ENCODE measurements at places on chromosomes 16 and 17.

DNA sequence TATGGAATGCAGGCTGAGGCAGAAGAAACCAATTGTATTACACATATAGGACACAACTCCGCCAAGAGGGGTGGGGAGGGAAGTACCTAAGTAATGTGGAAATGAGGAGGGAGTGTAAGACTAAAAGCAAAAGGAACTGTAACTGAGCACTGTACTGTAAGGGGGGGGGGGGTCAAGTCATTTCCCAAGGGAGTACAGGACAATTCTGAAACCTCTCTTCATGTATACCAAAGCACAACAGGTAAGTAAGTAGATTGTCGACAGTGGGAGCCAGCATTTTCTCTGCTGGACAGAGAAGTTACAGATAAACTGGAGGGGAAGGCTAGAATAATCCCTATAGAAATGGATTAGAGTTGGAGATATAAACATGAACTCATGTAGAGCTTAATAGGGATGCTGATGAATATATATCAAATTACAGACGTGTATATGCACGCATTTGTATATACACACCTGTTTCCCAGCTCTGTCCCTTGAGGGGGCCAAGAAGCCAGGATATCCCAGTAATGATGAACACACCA is 6.4 kb downstream of the USP22 start:
- no peak for DNase-seq

DNA sequence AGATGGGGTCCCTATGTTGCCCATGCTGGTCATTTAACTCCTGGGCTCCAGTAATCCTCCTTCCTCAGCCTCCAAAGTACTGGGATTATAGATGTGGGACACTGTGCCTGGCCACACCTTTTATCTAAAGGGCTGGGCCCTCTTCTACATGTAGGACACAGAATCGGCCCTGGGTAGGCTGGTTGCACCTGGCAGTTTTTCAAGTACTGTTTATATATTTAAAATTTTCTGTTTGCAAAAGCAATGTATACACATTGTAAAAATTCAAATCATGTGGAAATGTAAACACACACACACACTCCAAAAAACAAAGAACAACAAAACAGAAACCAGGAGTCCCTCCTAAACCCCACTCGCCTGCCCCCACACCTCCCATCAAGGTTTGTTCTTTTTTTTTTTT is 28.1 kb upstream of the SIAH1 start:
- no peak for DNase-seq

DNA sequence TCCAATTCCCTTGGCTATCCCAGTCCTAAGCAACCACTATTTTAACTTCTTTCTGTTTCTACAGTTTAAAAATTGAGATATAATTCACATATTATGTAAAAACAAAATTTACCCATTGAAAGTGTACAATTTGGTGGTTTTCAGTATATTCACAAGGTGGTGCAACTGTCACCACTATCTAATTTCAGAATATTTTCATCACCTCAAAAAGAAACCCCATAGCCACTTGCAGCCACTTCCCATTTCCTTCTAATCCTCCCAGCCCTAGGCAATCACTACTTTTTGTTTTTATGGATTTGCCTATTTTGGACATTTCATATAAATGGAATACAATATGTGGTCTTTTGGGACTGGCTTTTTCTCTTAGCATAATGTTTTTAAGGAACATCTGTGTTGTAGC is 36.1 kb upstream of the NACA2 start:
- DNase-seq = no peak

DNA sequence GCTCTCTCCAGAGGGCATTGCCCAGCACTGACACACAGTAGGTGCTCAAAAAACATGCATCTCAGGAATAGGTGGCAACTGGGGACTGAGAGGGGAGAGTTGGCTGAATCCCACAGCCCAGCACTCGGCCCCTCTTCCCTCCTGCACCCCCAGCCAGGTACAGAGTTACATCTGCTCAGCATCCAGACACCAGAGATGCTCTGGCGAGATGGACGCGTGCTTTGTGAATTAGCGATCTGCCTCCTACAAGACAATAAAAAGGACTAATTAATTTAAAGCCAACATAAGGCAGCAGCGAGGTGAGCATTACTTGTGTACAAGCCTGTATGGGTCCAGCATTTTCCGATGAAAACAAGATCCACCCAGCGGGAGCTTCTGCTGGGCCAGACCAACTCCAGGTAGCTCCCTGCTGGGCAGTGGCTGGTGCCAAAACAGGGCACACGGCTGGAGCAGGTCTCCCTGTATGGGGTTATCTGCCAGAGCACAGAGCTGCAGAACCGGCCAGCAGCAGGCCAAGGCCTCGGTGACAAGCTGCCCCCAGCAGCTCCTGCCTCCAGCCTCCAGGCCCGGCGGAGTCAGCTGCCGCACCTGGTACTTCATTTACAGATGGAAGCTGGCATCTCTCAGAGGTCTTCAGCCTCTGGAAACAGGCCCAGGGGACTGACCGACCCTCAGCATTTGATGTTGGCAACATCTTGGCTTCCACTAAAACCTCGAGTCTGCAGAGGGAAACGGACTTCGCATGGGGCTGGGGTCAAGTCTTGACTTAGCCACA is 219.7 kb upstream of the SDK2 start:
- no peak for DNase-seq

DNA sequence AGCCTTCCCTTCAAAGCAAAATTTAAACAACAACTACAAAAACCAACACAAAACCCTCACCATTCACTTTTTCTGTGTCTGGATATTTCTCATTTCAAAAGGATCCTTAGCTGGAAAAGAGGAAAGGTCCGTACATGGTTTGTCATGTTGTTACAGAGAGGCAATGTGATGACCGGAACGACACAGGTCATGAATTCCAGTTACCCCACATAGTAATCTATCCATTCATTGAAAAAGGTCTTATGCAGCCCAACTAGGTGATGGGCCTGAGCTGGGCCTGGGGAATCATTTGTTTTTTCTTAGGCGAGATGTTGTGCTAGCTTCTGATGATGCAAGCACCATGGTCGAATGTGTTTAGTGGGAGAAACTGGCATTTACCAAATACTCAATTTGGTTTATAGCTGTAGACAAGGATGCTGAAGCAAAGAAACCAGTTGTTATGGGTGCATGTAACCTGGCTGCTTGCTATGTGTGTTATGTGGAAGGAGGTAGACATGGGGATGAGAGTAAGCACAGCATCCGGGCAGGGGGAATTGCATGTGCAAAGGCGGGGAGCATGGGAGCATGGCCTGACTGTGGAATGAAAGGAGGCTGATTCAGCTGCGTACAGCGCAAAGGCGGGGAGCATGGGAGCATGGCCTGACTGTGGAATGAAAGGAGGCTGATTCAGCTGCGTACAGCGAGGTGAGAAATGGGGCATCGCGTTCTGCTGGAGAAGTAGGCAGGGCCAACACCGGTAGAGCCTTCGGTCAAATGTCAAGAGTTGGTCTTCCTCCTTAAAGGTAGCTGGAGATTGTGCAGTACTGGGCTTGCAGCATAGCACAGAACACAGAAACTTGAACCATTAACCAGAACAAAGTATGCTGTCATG is 269.7 kb upstream of the MAF start:
- no peak for DNase-seq

DNA sequence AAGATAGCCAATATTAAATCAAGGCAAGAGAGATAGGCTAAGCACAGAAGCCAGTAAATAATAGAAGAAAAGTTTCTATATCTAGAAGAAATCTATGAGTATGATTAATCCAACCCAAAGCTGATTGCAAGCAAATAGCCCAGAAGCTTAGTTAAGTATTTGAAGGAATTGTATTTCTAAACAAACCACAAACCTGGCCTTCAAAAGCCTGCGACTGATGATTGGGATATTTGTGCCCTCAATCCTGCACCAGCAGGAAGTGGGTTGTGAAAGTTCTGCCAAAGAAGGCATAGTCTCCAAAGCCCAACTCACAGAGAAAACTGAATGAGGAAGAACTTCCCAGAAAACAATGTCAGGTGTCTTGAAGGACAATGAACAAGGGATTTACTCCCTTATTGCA is 114.5 kb upstream of the C17orf78 start:
- no peak for DNase-seq

DNA sequence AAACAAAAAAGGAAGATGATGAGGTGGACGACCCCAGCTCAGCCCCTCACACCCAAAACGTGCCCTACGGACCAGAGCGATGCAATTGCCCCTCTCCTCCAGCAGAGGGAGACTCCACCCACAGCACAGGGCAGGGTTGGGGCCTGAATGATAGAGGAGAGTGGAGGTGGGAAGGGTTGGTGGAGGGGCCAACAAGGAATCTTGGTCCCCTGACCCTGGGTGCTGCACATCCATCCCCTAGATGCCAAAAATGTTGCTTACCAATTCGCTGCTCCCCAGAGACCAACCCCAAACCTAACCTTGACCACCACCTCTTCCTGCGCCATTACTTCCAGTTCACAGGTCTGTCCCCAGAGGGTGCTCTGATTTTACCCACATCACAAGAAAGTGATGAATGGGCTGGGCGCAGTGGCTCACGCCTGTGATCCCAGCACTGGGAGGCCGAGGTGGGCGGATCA is 12.9 kb downstream of the P2RX5 start:
- no peak for DNase-seq

- DNase-seq = no peak
Measured at GRCh38 chr17:74968361-74968780, 4.2 kb downstream of the HID1 start.

DNA sequence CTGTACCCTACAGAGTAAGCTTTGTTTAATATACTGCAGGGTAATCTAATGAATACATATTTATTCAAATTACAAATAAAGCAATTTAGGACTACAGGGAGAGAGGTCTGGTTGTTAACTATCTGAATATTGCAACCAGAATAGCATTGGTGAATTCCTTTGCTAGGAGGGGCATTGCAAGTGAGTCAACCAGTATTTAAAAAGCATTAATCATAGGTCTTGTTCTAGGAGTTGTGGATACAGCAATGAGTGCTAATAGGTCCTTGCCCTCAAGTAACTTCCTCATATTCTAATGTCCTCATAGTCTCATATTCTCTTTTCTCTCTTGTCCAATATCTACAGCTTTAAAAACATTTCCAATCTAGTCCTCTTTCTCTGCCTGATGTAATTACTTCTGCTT is 531.4 kb downstream of the CDH11 start:
- no peak for DNase-seq

GRCh38 chr16:14172200-14172809 is 101.2 kb downstream of the MRTFB start:
- DNase-seq = no peak

Data from Ammon's horn (tissue), 1 donor.